ENCODE measurements at places on chromosomes 12 and 14.
A peak's percentile ranks its signal among the peaks of the same experiment; 100 is the strongest.

- DNase-seq: no peak
Measured at GRCh38 chr12:89918172-89918846, 209.7 kb upstream of the ATP2B1 start.

DNA sequence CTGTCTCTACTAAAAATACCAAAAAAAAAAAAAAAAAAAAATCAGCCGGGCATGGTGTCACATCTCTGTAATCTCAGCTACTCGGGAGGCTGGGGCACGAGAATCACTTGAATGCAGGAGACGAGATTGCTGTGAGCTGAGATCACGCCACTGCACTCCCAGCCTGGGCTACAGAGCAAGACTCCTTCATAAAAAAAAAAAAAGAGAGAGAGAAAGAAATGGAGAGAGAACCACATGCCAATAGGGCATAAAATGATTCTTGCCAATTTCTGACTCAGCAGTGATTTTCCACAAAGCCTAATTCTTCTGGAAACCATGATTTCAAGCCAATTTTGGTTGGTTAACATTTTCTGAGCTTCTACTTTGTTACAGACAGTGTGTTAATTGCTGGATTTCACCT lies 250.4 kb upstream of the SEL1L start:
- no peak for DNase-seq

- no peak for DNase-seq
Measured at GRCh38 chr12:46794593-46795190, 31.1 kb downstream of the SLC38A4 start.

- no peak for DNase-seq
Measured at GRCh38 chr12:69459477-69459876, 10.7 kb upstream of the FRS2 start.

DNA sequence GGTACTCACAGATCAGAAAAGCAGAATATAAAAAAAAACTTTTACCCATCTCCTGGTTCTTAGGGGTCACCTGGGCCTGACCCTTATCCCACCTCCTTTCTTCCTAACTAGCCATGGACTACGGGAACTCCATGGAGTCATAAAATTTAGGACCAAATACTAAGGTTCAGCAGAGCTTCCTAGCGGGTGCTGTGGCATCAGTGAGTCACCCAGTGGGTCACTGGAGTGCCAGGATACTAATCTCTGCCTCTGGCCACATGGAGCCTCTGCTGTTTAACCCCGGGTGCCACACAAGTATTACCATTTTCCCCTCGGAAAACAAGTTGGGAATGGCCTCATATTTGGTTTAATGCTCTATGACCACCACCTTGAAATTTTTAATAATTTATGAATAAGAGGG lies 6.9 kb downstream of the ZBTB39 start:
- DNase-seq: no peak

DNA sequence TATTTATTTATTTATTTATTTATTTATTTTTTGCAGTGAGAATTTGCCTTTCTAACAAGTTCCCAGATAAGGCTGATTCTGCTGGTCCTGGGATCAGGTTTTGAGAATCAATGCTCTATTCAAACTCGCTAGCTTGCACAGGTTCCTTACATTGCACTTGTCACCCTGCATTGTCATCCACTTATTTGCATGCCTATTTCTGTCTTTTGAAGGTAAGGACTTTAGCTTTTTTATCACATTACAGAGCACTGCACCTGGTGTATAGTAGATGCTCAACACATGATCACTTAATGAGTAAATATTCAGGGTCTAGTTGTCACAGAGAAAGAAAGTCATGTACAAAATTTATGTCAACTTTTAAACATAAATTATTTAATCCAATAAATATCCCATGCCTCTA lies 219.7 kb upstream of the BTG1 start:
- DNase-seq: no peak

DNA sequence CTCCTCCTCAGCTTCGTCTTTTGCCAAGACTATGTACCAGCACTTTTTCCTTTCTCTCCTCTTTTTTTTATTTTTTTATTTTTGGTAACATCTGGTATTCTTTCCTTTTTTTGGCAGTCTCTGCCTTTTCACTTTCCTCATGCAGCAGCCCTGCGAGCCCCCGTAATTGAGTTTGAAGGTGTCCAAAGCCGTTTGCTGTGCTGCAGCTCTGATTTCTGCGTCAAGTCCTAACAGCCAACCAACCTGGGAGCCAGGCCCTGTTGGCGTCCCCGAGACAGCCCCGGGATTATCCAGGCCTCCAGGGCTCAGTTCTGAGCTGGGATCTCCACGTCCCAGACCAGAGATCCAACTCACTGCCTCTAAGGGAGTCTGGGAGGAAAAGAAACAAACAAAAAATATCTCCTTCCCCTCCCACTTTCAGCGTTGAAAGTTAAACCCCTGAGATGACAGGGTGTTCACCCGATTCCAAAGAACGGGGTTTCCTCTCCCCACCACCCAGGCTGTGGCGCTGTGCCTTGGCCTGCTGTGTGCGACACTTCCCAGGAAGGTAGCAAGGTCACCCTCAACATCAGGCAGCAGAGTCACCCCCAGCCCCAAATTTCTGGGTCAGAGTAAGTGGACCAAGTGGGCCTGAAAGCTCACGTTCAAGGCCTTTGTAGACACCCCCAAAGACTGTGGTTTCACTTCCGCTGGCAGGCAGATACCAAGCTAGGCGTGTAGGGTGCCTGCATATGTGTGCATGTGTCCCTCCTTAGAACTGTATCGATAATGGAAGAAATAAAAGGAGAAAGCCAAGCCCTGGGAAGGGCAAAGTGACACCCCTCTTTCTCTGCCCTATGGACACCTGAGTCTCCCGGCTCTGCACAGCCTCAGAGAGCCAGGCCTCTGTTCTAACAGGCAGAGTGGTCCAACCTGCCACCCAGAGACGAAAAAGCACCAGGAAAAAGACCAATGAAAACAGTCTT lies 11.1 kb downstream of the BCL11B start:
- peak; percentile 52 for DNase-seq

DNA sequence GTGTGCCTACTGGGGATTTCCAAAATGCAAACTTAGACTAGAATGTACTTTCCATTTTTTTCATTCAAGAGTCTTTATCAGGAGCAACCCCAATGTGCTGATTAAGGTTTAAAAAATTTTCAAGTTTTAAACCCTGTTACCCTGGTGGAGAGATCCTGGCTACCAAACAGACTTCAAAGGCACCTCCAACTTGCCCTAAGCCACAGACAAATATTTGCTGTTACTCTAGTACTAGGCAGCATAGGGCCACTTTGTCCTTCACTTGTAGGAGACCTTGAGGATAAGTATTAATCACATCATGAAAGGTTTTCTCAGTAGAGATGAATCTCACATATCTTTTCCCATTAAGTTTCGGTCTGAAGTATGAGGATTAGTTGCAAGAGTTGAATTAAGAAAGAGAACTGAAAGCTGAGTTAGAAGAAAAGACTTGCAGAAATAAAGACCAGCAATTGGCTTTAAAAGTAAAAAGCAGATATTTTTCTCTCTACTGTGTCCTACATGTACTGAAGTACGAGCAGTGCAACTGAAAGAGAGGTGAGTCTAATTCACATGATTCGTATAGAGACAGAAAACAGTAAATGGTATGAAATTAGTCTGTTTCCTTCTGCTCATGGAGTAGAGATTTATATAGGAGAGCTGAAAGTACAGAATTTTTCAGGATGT lies 28.3 kb downstream of the NTN4 start:
- no peak for DNase-seq

DNA sequence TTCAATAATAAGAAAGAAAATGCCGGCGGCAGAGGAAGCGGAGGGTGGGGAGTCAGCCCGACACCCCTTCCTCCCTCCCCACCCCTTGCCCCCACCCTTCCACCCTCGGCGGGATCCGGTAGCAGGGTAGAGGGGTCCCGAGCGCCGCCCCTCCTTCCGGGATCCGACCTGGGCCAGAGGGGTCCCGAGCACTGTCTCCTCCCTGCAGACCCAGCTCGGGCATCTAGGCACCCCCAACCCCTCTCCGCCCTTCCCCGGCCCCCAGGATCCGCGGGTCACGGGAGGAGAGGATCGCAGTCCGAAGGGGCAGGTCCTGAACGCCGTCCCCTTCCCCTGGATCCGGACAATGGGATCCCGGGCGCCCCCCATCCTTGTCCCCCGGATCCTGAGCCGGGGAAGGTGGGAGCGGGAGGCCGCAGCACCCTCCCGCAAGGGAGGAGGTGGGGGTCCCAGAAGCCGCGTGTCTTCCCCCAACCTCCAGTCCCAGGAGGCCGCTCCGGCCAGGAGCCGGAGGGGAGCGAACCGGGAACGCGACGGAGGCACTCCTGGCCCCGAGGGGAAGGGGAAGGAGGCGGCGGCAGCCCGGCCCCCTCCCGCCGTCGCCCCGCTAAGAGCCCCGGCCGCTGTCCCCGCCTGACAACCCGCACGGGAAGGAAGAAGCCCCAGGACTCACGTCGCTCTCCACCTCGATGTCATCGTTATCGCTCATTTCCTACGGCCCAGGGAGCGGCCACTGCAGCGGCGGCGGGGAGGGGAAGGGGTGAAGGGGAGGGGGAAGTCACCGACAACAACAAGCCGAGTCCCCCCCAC lies 481 bp downstream of the MAX start:
- DNase-seq: peak; percentile 30

DNA sequence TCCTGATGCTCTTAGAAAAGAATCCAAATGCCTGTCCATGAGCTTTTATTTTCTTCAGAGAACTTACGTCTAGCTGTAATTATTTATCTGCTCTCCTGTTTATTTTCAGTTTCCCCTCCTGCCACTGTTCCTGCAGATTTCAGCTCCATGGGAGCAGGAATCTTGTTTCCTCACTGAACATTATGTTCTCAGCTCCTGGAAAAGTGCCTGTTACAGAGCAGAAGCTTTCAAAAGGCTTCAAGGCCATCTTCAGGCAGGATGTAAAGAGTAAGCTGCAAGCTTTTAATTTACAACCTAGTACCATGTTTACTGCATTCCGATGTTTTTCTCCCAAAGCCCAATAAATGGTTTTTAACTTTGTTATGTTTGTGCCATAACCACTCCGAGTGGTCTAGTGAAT lies 98.4 kb upstream of the BTG1 start:
- DNase-seq: no peak

- no peak for DNase-seq
Measured at GRCh38 chr14:101017209-101017608, 113.7 kb upstream of the RTL1 start.

GRCh38 chr12:28568118-28568517 lies 377.9 kb downstream of the CCDC91 start:
- no peak for DNase-seq

DNA sequence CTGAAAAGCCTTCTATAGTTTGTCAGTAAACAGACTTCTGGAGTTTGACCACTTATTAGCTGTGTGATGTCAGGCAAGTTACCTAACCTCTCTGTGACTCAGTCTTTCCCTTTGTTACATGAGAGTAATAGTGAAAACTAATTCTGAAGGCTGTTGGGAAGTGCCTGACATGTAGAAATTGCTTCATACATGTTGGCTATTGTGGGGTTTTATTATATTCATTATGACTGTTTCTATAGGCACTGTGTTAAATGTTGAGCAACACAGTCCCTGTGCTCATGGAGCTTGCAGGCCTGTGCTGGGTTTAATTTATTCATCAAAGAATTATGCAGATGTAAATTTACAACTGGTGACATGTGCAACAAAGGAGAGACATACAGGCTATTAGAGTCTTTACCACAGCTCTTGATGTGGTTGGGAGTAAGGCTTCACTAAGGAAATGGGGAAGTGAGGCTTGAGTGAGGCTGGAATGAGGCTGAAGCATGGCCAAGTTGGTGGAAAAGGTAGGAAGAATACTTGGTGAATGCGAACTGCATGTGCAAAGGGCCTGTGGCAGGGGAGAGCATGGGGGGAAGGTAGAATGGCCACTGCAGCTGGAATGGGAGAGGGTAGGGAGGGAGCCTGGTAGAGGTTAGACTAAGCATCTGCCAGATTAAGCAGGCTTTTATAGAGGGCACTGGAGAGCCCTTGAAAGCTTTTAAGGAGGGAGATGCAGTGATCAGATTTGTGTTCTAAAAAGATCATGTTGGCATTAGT lies 236.4 kb upstream of the CRY1 start:
- no peak for DNase-seq

DNA sequence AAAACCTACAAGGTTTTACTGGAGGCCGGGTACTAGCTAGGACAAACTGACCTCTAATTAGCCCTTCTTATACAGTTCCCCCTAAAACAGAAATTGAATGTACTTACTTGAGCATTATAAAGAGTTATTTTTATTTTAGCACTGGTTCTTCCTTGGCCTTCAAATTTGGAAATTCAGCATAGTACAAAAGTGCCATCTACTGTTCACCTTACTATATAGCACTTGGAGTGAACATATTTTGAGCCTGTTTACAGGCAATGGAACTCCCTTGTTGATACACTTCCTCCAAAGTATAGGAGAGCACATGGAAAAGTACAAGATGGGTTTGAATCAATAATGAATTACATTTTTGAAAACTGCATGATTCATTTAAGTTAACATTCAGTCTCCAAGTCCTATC lies 3.9 kb upstream of the POC1B start:
- no peak for DNase-seq

DNA sequence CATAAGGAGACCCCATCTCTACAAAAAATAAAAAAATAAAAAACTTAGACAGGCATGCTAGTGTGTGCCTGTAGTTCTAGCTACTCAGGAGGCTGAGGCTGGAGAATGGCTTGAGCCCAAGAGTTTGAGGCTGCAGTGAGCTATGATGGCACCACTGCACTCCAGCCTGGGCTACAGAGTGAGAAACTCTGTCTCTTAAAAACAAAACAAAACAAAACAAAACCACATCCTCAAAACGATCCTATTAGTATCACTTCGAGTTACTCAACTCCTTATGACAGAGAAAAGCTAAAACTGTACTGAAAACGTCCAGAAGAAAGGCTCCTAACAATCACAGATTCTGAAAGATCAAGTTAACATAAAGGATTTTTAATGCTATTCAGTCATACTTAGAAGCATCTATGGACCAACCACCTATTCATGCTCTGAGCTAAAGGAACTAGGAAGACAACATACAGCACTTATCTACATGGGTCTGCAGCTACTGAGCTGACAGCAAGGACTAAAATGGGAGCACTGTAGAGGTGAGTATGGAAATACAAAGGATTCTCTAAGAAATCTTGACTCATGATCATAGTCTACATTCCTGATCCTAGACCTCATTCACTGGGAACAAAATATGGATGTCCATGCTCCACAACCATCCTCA lies 75.3 kb upstream of the DUSP6 start:
- DNase-seq: no peak

DNA sequence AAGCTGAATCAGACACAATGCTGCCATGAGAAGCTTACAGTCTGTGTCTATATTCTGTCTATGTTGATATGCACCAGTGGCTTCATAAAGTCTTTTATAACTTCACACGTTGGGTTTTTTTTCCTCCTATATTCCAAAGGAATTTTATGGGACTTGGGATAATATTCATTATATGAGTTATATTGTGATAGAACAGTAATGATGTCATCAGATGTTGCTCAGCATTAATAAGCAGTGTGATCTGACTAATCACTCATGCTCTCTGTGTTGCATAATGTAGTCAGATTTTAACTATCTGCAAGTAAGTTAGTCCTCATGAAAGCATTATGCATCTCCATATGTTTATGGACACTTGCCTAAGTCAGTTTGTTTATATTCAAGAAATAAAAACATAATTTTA lies 159.6 kb downstream of the PLCZ1 start:
- no peak for DNase-seq

GRCh38 chr14:65927931-65928356 lies 515.4 kb downstream of the FUT8 start:
- peak; percentile 77 for DNase-seq

All from stimulated activated naive CD4-positive, alpha-beta T cell treated with Interleukin-2 at 50 U/mL for 16 hours (primary cell).